ENCODE measurements at places on chromosomes 4 and X.
A peak's percentile ranks its signal among the peaks of the same experiment; 100 is the strongest.

DNA sequence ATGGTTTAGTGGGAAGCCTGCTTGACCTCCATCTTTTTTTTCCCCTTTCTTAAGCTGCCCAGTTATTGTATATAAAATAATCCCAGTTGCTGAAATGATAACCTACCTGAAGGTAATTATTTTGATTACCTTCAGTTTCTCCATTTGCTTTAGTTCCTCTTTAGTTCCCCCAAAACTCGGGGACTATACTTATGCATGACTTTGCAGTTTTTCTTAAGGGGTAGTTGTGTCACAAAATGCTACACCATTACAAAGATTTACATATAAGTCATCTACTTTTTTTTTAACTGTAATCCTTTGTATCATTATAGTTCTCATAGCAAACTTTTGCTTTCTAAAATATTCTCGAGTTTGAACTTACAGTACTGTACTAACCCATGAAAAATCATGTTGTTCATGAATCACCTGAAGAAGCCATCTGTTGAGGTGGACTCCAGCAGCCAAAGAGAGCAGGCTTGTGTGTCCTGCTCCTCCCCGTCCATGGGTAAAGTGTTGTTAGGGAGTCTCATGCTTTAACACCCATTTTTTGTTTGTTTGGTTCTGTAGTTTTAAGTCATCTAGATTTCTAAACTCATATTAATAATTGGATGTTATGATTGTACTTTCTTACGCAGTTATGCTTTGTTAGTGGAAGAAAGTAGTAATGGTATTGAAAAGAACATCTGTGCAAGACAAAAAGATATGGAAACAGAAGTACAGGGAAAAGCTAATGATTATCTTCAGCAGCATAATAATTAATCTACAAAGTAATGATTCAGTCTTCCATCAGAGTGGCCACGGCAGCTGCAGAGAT, 34.6 kb downstream of the HADH start:
- DNase-seq, result no peak

GRCh38 chr4:39655876-39656275, 17.2 kb upstream of the SMIM14 start:
- no peak for DNase-seq

- no peak for DNase-seq
These were observed 51.6 kb upstream of the BLTP1 start for GRCh38 chr4:122100508-122100907.

GRCh38 chrX:111490688-111491087, 20.8 kb upstream of the SERTM2 start:
- DNase-seq, result no peak

- DNase-seq, result no peak
These were observed 456.8 kb downstream of the TRIML1 start for GRCh38 chr4:188596021-188596420.

DNA sequence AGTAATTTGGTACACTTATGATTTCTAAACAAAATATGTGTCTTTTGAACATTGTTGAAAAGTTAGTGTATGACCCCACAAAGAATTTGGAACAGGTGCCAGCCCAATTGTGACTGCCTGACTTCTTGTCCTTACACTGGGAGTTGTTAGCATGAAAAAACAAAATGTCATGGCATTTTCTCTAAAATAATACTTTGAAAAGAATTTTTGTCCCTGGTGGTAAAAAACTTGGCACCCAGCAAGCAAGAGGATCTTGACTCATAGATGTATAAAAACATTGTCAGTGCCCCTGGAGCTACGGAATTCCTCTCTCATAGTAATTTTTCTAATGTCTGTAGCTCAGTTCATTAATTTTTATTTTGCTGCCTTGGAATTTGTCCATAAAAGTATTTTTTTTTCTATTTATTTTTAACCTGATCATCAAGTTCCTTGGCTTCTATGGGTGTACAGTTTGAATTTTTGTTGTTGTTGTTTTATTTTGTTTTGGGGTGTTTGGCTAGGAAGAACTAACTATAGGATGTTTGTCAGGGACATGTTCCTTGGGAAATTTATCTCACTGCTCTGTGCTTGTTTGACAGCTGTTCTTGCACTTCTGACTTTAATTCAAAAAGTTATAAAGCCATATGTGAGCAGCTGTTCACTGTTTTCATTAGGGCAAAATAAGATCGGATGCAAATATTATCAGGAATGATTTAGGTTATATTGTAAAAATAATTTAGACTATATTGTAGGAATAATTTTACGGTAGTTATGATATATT, 95.4 kb upstream of the NUDT6 start:
- no peak for DNase-seq

GRCh38 chr4:42881253-42881652, 11.3 kb upstream of the GRXCR1 start:
- no peak for DNase-seq

DNA sequence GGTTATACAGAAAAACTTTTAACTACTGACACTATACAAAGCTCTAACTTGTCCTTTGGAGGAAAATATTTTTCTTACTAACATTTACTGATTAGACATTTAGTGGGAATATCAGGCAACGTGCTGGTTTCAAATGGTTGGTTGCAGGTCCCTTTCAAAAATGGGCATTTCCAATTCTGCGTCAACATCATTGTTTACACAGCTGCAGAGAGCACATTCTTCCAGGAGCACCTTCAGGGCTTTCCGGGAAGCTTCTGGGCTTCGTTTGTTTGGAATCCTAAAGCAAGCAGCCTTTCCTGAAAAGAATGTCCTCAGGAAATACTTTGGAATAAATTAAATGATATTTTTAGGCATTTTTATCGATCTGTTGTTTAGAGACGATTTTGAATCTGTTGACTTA, 289.7 kb downstream of the TRIML1 start:
- no peak for DNase-seq

DNA sequence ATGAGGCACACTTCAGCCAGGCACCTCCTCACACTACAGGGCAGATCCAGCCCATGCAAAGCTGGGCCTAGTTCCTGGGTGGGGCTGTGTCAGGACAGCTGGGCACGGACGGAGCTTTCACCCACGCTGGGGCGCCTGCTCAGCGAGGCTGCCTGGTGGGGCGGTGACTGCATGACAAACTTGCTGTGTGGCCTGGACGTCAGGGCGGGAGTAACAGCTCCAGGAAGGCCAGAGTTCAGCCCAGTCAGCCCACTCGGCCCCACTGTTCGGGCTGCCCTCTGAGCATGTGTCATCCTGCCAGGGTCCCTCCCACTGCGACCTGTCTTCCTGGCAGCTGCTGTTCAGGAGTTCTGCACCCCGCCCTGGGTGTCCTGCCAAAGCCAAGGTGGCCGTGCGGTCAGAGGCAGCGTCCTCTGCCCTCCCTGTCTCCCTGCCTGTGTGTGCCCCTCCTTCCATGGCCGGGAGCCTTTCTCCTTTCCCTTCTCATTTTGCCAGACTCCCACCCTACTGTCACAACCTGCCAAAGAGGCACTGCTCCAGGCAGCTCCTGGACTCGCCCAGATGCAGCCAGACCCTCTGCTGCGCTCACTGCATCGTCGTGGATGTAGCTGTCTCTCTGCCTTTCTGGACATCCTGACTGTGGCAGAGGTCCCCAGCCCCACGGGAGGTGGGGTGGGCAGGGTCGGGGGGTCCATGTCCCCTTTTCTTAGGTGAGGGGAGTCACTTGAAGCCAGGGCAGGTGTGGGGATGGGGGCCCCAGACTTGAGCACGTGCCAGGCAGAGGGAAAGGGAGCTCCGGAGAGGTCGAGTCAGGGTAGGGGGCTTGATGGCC, 33.0 kb upstream of the KIAA0232 start:
- peak; percentile 35 for DNase-seq

DNA sequence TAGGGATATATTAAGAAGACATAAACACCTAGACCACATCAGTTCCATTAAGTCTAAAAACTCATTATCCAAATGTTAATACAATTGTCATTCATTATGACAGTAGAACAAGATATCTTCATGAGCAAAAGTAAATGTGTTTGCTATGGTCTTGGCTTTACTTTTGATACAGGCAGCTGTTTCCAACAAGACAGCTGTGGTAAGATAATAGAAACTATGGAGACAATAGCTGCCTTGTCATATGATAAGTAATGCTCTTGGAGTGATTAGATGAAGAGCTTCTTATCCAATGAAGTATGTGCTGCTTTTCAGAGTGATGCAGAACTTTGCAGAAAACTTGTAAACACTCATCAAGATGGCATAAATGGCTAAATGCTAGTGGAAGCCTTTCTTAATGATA, 1066.0 kb downstream of the FSTL5 start:
- DNase-seq, result no peak

DNA sequence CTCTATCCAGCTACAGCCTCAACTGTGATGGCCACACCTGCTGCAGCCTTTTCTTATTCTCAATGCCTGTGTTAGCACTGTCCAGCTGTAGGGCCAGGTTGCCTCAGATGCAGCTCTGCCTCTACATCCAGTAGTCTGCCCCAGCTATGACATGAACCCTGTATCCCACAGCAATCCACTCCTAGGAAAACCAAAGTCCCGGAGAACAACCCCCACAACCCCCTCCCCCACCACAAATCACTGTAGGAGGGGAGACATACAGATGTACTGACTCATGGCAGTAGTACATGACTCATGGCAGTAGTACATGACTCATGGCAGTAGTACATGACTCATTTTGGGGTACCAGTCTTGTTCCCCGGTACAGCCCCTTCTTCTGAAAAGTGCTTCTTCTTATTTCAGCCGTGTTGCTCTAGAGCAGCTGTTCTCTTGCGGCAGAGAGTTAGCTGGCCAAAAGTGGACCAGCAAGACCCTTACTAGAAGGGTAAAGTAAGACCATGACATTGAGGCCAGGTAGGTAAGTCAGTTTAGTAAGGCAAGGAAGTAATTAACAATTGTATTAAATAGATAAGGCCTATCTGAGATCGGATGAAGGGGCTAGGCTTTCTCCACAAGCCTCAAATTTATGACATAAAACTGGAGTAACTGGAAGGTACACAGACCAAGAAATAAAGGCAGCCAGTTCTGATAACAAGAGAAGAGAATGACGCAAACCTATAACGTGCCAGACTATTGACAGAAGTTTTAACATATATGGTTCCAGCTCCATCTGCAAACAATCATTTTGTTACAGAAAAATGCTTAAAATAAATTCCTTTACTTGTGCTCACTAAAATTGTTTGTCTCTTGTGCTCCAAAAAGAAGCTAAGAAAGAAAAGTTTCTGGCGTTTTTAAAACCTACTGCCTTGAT, 221.4 kb downstream of the TACR3 start:
- DNase-seq, result no peak

DNA sequence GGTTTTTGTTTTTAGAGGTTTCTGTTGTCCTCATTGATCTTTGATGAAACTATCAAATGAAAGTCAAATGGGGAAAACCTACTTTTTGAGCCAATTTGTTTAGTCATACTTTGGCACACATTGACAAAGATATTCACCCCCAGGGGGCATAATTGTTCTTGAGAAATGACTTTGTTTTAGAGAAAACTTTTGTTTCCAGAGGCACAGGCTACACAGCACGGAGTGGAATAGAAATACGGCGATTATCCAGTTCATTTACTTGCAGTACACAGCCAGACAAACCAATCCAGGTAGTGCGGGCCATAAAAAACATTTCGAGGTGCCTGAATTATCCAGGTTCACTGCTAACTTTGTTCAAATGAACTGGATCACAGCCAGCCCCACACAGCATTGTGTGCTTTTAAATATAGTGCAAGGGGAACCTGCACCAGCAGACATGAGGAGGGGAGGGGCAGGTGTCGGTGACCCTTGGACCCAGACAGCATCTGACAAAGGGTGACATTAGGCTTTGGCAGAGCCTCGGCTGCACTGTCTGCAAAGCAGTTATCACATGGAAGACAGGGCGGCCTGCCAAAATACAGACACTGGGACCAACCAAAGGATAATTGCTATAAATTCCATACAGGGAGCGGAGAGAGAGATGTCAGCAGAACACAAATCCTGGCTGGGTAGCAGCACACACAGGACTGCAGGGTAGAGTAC, 179.6 kb upstream of the NOCT start:
- DNase-seq, result peak; percentile 4

DNA sequence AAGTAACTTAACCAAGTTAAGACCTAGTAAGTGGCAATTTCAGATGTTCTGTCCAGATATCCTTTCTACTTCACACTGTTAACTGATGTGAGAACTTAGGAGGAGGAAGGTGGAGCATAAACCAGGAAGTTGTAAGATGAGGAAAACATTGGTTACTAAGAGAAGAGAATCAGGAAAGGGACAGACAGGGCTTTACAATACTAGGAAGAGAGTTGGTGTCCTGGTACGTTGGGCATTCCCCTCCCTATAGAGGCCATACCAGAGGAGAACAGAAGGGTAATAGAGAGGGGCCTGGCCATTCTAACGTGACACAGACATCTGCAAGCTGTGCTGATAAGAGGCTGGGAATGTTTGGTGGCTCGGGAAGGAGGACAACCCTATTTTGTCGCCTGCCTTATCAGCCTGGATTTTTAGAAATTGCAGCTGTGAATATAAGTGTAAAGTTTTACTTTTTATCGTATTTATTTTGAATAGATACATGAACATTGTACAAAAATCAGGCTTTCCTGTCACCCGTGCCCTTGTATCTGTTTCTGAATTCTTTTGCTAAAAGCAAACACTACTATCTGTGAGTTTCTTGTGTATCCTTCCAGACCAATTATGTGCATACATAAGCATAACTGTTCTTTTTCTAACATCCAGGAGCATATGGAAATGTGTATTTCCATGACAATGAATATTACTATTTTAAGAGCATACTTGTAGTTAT, 53.5 kb upstream of the HPRT1 start:
- DNase-seq, result peak; percentile 76

DNA sequence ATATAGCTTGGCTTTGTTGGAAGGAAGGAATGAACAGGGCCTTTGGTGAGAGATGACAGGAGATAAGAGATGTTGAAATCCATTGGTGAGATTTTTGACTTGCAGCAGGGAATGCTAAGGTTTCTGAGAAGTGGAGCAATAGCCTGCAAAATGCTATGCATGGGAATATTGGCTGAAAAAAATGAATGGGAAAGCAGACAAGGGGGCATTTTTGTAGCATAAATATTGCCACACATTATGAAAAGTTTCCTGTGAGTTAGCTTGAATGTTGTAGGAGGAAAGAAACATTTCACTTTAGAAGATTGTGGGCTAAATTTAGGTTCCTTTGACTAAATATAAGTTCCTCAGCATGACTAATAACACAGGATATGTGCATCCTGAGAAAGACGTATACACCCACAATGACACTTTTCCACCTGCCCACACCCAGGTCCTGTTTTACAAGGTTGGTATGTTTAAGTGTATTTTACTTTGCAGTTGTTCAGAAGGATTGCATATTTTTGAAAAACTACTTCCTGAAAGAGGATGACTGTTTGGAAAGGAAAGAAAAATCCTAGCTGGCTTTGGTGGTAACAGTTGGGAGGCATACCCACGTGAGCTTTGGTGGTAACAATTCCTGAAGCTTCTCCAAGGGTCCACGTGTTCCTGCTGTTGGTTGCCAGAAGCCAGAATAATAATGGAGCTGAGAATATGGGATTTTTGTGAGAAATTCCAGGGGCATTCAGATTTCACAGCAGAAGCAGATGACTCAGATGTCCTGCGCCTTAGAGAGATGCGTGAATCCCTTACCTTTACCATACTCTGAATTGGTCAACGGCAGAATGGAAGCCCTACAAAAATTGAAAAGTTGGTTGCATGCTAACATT, 28.5 kb downstream of the PHEX start:
- DNase-seq, result no peak

GRCh38 chr4:123430031-123430430, 33.4 kb downstream of the SPRY1 start:
- no peak for DNase-seq
